CD4-positive, CD25-positive, alpha-beta regulatory T cell (primary cell): ENCODE measurements at places on chromosomes 11 and 22. TPM values are rescaled to one million over a fixed set of nuclear protein-coding genes. Genes with fewer than 3 reads are reported as not detected.

CASP5 gene
- polyA plus RNA-seq: not detected

DNA sequence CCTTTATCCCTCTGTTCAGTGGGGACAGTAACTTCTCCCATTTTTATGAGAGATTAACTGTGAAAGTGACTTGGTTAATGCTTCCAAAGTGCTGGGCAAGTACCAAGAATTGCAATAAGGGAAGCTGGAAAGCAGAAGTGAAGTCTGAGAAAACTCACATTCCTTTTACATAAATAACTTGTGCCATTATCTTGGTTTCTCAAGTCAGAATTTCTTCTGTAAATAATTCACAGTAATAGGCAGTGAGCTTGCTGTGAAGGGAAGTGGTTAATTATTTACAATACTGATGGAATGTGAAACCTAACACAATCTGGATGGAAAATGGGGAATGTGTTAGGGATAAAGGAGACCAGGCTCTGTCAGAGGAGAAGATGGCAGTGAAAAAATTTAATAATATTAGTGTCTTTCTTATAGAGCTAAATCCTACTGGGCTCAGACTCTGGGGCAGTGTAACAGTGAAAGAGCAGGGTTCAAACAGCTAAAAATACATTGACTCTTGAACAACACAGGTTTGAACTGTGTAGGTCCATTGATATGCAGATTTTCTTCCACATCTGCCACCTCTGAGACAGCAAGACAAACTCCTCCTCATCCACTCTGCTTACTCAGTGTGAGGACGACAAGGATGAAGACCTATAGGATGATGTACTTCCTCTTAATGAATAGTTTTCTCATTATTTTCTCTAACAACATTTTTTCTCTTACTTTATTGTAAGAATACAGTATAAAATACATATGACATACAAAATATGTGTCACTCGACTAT, 251.5 kb upstream of the ISX start:
- no peak for DNase-seq

DTX4 gene
- 0.11 TPM for polyA plus RNA-seq

DNA sequence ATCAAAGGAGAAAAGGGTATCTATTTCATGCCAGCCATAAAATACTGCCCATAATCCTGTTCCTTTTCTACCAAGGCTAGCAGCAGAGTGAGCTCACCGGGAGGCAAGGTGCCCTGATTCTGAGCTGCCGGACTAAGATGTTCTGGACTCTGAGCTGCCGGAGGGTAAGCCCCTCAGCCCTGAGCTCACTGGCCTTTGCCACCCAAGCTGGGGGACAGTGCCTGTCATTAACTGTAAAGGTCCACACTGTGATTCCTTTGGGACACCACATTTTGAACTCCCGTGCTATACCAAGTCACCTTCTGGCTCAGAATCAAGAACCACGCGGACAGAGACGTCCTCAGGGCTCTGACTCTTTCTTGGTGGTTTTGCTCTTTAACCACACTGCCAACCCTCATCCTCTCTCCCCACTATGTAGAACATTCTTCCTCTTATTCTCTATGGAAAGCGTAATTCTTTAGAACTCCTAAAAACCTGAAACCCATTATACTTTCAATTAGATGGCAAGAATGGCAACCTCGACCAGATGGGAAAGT, 88.4 kb upstream of the BID start:
- no peak for DNase-seq

DNA sequence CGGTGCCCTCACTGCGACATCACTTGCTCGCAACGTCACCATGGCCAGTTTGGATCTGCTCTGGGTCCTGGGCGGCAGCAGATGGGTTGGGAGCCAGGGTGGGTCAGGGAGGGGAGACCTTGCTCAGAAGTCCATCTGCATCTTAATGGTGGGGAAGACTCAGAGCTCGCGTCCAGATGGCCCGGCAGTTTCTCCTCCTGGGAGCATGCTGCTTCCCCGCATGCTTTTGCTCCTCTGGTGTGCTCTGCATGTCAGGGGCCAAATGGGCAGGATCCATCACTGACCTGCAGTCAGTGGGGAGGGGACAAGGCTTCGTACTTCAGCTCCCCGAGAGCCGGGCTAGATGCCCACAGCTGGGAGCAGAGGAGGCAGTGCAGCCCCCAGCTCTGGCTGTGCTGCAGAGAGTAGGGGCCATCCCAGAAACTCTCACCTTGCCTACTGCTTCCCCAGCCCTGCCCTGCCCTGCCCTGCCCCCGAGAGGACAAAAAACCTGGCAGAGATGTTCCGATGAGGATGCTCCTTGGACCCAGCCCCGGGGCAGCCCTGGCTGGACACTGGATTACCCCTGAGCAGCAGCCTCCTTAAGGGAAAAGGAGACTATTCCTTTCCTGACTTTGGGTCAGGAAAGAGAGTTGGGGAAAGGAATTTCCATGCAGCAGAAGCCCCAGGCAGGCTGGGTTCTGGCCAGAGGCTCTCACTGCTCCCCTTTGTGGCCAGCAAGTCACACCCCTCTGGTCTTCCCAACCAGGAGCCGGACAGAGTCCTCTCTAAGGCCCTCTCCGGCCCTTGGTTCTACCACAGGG, 149.9 kb downstream of the PKNOX2 start:
- DNase-seq: no peak

DNA sequence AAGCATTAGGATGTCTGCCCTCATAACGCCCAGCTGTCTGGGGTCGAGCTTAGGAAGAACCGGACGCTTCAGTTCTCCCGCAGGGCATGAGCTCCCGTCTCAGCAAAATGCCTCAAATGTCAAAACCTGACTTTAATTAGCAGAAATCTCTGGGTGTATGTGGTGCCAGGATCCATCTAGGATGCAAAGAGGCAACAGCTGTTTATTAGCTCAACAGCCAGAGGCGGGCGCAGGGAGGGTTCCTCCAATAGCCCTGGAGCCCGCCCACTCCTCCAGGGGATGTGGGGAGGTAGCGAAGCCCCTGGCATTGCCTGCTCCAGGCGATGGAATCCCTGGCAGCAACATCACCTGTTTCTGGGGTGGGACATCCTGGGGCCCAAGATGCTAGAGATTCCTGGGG, 39.4 kb upstream of the RTL6 start:
- DNase-seq: no peak
